ENCODE measurements at places on chromosomes 2 and 18. TPM values are rescaled to one million over a fixed set of nuclear protein-coding genes. Genes with fewer than 3 reads are reported as not detected.

WDR35 gene
- 15.9 TPM for total RNA-seq

DNA sequence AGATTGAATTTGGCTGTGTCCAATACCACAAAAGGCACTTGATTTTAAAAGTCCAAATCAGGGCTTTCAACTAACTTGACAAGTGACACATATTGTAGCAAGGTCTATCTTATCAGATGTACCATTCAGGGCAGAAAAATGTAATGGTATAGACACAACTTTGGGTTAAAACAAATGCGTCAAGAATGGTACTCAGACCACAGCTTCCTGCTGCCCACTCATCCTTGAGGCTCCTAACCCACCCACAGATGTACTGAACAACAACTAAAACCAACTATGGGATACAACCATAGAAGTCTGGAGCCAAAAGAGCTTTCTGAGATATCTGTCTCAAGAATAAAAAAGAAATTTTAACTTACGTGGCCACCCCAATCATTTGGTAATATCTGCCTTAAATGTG lies 105.2 kb downstream of the RBM43 start:
- H3K4me3 ChIP-seq: no peak overlapping the region
- H3K27ac ChIP-seq: no peak overlapping the region
- DNase-seq: no peak
- H3K27me3 ChIP-seq: no peaks in the 10 kb centered on the region

DNA sequence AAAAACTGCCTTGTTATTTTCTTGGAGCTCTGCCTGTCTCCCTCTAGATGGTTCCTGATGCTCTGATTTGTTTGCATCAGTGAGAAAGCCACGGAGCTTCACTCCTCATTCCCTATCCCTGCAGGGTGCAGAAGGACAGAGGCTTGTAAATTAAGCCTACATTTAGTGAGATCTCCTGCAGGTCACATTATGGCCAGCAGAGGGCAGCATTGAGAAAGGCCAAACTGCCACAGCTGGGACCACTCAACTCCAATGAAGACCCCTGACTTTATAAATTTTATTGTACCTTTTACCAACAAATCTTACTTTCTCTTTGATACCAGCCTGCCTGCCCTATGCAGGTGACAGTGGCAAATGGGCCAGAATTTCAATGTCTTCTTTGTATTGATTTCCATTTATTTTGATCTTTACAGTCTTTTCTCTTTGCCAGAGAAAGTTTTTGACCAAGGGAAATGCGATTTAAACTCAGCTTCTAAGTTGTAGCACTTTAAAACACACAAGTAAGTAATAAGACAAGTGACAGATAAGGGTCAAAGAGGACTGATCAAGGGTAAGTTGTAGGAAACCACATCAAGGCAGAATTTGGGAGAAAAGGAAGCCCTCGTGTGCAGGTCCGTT lies 1029.1 kb upstream of the KLHL29 start:
- DNase-seq: peak; percentile 81
- H3K4me1 ChIP-seq: no peaks in the 10 kb centered on the region
- no peaks in the 10 kb centered on the region for H3K36me3 ChIP-seq
- no peaks in the 10 kb centered on the region for H3K27me3 ChIP-seq
- no peak overlapping the region for H3K4me3 ChIP-seq

POMC gene
- total RNA-seq: not detected

DSG2 gene
- not detected for total RNA-seq

DNA sequence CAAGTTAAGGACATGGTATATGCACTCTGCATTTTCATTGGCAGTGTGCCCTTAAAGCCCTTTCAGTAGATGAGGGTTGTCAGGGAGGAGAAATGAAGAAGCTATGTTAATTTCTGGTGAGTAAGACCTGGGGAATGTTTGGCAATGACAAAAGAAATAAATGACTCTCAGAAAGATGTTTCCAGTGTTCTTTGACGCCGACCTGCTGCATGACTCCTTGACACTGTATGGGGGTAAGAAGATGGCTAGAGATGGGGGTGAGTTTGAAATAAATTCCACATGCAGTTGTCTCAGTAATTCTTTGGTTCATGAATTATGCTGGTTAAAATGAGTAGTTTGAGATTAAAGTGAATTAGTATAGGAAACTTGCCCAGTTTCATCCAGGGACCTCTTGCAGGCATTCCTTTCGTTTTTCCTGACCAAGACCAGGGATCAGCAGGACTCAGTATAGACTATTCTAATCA lies 5.9 kb downstream of the CCDC121 start:
- H3K36me3 ChIP-seq: peaks cover 49% of the 10 kb centered on the region
- no peaks in the 10 kb centered on the region for H3K27me3 ChIP-seq
- H3K4me3 ChIP-seq: no peak overlapping the region
- H3K27ac ChIP-seq: no peak overlapping the region
- H3K4me1 ChIP-seq: peaks cover 5% of the 10 kb centered on the region
- DNase-seq: peak; percentile 35

CYP26B1 gene
- total RNA-seq: not detected

STON1 gene
- 0.63 TPM for total RNA-seq

PROKR1 gene
- not detected for total RNA-seq

ODC1 gene
- total RNA-seq: 247 TPM

CROCC2 gene
- total RNA-seq: not detected

MROH2A gene
- total RNA-seq: 2.6 TPM

- H3K27ac ChIP-seq: no peak overlapping the region
- H3K36me3 ChIP-seq: no peaks in the 10 kb centered on the region
- no peaks in the 10 kb centered on the region for H3K27me3 ChIP-seq
- H3K4me3 ChIP-seq: no peak overlapping the region
These were observed 50.5 kb upstream of the SULT1C3 start for GRCh38 chr2:108189316-108189715.

- H3K4me1 ChIP-seq: no peaks in the 10 kb centered on the region
- H3K27me3 ChIP-seq: no peaks in the 10 kb centered on the region
- H3K4me3 ChIP-seq: no peak overlapping the region
- H3K27ac ChIP-seq: no peak overlapping the region
- no peak for DNase-seq
These were observed 64.5 kb upstream of the RPE start for GRCh38 chr2:209937893-209938292.

SH3RF3 gene
- total RNA-seq: 0.34 TPM

CYBRD1 gene
- not detected for total RNA-seq

DNA sequence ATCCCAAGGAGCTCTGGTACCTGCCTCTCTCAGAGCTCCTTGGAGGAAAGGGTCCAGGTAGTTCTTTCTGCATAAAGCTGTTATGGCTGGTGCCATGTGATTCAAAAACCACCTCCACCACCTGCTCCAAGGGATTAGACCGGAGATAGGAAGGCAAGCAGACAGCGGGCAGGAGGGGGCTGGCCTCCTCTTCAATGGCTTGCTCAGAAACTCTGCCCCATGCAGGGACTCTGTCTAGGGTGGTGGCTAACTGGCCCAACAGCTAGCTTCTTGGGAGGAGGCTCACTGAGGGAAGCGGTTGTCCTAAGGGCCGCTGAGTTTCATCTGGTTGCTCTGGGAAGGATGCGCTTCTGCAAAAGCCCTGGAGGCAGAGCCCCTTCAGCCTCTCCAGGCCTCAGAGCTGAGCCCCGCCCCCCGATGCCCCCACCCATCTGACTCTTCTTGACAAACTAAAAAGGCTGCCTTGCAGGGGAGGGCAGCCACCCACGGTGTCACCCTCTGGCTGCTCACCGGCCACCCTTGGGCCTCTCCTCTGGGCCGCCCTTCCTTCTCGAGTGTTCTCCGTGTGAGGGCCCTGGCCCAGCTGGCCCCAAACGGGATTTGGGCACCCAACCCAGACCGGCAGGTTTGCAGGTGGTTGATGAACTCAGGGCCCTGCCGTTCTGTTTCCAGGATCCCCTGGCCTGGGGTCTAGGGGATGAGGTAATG lies 90.2 kb downstream of the MCFD2 start:
- DNase-seq: no peak
- H3K27me3 ChIP-seq: no peaks in the 10 kb centered on the region
- no peak overlapping the region for H3K4me3 ChIP-seq
- H3K36me3 ChIP-seq: no peaks in the 10 kb centered on the region
- H3K4me1 ChIP-seq: no peaks in the 10 kb centered on the region

- no peak overlapping the region for H3K27ac ChIP-seq
- no peaks in the 10 kb centered on the region for H3K27me3 ChIP-seq
- H3K4me3 ChIP-seq: no peak overlapping the region
- peaks cover 11% of the 10 kb centered on the region for H3K4me1 ChIP-seq
These were observed 3.8 kb upstream of the TBR1 start for GRCh38 chr2:161412346-161412745.

DNA sequence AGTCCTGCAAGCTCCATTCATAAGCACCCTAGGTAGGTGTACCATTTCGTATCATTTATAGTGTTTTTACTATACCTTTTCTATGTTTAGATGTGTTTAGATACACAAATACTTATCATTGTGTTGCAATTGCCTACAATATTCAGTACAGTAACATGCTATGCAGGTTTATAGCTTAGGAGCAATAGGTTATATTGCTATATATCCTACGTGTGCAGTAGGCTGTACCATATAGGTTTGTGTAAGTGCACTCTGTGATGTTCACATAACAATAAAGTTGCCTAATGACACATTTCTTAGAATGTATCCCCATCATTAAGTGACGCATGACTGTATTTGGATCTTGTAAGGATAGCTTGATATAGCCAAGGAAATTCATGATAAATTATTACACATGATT lies 88.6 kb upstream of the CDH20 start:
- H3K36me3 ChIP-seq: no peaks in the 10 kb centered on the region
- H3K27me3 ChIP-seq: no peaks in the 10 kb centered on the region
- no peak overlapping the region for H3K27ac ChIP-seq
- no peaks in the 10 kb centered on the region for H3K4me1 ChIP-seq
- H3K4me3 ChIP-seq: no peak overlapping the region
- no peak for DNase-seq

GRCh38 chr2:150806336-150806735 lies 318.9 kb upstream of the RND3 start:
- no peak for DNase-seq
- no peaks in the 10 kb centered on the region for H3K27me3 ChIP-seq
- H3K4me1 ChIP-seq: no peaks in the 10 kb centered on the region

DNA sequence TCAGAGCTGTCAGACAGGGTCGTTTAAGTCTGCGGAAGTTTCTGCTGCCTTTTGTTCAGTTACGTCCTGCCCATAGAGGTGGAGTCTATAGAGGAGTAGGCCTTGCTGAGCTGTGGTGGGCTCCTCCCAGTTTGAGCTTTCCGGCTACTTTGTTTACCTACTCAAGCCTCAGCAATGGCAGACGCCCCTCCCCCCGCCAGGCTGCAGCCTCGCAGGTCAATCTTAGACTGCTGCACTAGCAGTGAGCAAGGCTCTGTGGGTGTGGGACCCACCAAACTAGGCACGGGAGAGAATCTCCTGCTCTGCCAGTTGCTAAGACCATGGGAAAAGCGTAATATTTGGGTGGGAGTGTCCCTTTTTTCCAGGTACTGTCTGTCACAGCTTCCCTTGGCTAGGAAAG lies 86.5 kb downstream of the EFEMP1 start:
- H3K27me3 ChIP-seq: no peaks in the 10 kb centered on the region
- no peak overlapping the region for H3K4me3 ChIP-seq
- 0 out of 2 replicates have a peak, but pooled peaks cover 3% of the 10 kb centered on the region for H3K4me1 ChIP-seq
- DNase-seq: no peak
- H3K27ac ChIP-seq: no peak overlapping the region
- H3K36me3 ChIP-seq: no peaks in the 10 kb centered on the region

GRCh38 chr2:185919155-185919554 lies 180.6 kb downstream of the FSIP2 start:
- DNase-seq: no peak
- H3K36me3 ChIP-seq: no peaks in the 10 kb centered on the region
- H3K4me1 ChIP-seq: no peaks in the 10 kb centered on the region
- no peak overlapping the region for H3K4me3 ChIP-seq
- no peak overlapping the region for H3K27ac ChIP-seq
- H3K27me3 ChIP-seq: no peaks in the 10 kb centered on the region

DNA sequence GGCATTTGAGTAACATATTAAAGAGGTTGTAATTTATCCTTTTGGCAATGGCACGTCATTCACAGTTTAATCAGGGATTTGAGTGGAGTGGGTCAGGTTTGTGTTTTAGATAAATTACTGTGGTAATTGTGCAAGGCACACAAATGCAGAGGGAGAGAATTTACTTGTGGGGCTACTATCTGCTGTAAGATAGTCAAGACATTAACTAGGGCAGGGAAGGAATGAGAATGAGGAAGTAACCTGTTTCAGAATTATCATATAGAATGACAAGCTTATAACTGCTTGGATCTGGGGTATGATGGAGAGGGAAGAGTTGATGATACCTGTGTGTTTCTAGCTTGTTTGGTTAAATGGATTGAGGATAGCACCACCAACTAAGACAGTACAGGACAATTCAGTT lies 58.9 kb upstream of the ZSWIM2 start:
- no peak overlapping the region for H3K4me3 ChIP-seq
- H3K36me3 ChIP-seq: no peaks in the 10 kb centered on the region
- no peak overlapping the region for H3K27ac ChIP-seq
- no peak for DNase-seq
- no peaks in the 10 kb centered on the region for H3K4me1 ChIP-seq

GRCh38 chr2:158774681-158775080 lies 20.4 kb upstream of the DAPL1 start:
- H3K27ac ChIP-seq: no peak overlapping the region
- no peak for DNase-seq
- no peaks in the 10 kb centered on the region for H3K36me3 ChIP-seq
- H3K27me3 ChIP-seq: 0 out of 2 replicates have a peak, but pooled peaks cover 2% of the 10 kb centered on the region
- no peak overlapping the region for H3K4me3 ChIP-seq

KCNE4 gene
- not detected for total RNA-seq

- H3K4me1 ChIP-seq: no peaks in the 10 kb centered on the region
- H3K4me3 ChIP-seq: no peak overlapping the region
- H3K27me3 ChIP-seq: no peaks in the 10 kb centered on the region
- no peak for DNase-seq
- H3K27ac ChIP-seq: no peak overlapping the region
These were observed 99.7 kb upstream of the ODC1 start for GRCh38 chr2:10547663-10548376.

DNA sequence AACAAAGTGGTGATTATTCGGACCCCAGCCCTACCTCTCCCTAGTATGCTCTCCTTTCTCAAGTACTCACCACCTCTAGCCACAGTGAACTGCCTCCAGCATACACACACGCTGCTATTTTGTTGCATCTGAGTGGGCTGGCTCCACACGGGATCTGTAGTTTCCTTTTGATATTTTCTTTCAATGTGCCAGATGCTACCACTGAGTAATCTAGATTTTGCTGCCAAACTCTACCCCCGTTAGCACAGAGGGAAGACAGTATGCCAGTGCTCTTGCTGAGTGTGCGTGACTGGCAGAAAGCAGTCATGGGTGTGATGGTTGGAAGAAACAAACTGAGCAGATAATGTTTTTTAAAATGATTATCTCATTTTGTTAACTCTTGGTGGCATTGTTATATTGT lies 11.6 kb downstream of the CFLAR start:
- DNase-seq: no peak
- no peaks in the 10 kb centered on the region for H3K27me3 ChIP-seq
- no peaks in the 10 kb centered on the region for H3K36me3 ChIP-seq
- peak overlapping the region; percentile 98 for H3K27ac ChIP-seq
- H3K4me1 ChIP-seq: peaks cover 94% of the 10 kb centered on the region

All from Karpas-422 (cell line).